ENCODE measurements at places on chromosomes 7 and 10.
A peak's percentile ranks its signal among the peaks of the same experiment; 100 is the strongest.

DNA sequence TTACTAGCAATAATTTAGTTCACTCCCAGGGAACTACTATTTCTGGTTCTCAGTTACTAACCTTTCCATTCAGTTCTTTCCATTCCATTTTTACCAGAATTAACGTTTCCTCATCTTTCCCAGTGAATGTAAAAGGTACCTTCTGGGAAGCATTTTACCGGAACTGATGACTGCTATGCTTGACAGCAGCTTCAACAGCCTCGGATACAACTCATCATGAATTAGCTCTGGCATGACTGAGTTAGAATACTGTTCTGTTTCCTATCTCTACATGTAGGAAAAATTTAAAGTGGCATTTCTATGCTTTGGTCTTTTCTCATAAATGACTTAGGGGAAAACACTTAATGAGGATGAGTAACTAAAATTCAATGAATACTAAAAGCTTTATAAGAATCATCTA lies 18.6 kb downstream of the TAS2R41 start:
- no peak for DNase-seq

DNA sequence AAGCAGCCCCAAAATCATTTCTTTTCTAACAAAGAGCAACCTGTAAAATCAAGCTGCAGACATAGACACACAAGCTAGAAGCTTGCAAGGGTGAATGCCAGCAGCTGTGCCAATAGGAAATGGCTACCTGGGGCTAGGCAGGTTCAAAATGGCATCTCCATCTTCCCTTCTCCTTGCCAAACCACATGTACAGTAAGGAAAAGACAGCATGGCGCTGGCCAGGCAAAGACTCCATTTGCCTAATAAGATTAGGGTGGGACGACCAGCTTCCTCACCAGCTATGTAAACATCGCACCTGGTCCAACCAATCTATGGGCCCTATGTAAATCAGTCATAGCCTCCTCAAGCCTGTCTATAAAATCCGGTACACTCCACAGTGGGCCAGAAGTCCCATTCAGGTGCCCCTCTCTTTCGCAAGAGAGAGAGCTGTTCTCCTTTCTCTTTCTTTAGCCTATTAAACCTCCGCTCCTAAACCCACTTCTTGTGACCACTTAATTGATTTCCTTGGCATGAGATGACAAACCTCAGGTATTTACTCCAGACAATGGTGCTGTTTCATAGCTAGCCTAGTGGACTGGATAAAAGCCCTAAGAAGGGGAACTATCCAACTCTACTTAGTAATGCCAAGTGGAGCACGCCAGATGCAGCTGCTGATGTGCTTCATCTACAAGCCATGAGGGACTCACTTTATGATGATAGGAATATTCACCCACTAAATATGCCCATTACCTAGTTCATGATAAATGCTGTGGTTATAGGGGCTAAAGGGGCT lies 44.1 kb downstream of the HTR7 start:
- DNase-seq, result no peak

- no peak for DNase-seq
Measured at GRCh38 chr7:94237417-94237816, 157.3 kb upstream of the COL1A2 start.

- DNase-seq, result no peak
Measured at GRCh38 chr7:96388620-96389383, 66.9 kb upstream of the SLC25A13 start.

DNA sequence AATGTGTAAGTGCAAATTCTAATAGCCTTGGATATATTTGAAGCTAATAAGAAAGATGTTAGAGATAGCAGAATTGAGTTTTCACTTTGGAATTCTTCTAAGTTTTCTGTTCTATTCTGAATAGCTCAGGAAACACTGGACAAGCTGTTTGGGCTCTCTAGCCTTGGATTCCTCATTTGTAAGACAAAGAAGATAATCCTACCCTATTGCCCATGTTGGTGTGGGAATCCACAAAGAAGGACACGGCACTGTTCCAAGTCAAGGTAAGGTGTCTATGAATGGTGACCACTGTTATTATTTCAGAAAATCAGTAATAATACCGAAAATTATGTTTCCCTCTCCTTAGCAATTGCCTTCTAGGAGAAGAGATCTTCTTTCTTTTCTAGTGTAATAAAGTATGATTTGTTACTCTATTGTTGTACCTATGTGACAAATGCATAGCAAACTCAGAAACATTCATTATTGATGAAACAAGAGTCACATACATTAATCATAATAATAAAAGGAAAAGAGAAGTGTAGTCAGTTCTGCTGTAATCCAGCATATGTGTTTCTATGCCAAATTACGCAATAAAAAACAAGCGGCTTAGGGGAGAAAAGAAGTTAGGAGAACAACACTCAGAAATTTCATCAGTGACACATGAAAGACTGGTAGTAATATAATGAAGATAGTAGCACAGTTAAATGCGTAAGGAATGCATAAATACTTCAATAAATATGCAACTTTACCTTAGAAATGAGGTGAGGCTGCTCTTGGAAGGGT lies 1012.3 kb upstream of the PHF14 start:
- DNase-seq, result no peak

- no peak for DNase-seq
Measured at GRCh38 chr10:31359979-31360378, 41.0 kb downstream of the ZEB1 start.

GRCh38 chr10:26841733-26842317 lies 18.9 kb downstream of the ABI1 start:
- DNase-seq, result no peak

GRCh38 chr7:80097756-80098155 lies 36.9 kb upstream of the GNAI1 start:
- no peak for DNase-seq

DNA sequence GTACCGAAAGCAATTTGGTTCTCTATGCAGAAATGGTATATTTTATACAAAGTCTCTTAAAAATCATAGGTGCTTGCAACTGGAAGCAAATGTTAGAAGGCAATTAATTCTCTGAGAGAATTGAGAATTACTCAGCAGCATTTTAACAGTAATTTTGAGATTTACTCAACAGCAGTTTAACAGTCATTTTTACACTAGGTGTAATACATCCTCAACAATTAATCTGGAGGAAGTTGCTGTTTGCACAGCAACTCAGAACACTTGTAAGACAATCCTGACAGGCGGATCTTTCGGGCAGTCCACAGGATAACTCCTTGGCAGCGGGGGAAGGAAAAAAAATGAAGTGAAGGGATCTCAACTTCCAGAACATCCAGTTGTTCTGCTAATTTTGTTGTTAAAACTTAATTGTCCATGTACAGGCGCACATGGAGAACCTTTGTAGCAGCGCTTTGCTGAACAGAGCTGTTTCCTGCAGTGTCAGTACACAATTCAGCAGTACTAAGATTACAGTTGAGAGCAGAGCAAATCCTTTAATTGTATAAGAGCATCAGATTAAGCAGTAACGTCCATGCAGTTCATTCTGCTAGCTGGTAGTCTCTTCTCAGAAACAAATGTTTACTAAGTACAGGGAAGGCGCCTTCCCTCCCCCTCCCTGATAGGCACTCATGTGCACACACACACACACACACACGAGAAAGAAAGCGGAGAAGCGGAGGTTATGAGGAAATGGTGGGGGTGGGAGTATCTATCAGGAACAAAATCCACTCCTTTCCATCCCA lies 43.8 kb downstream of the ENO4 start:
- DNase-seq, result no peak

GRCh38 chr7:50595491-50596102 lies 30.4 kb upstream of the DDC start:
- no peak for DNase-seq

GRCh38 chr7:25859412-25860274 lies 292.4 kb upstream of the NFE2L3 start:
- no peak for DNase-seq

DNA sequence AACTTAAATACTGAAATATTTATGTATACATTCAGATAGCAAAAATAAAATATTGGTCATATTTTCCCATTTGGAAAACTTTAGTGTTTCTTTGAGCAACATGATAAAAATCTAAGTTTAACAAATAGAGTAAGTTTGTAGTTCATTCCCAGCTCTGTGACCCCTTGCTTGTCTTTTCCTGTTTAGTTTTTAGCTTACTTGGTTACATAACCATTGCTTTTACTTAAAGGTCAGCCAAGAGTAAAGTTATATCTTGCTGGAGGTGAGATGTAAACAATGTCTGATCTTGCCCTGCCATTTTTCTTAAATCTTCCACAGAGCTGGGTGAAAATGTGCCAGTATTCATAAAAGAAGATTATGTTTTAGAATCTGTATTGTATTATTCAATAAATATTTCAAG lies 46.7 kb upstream of the MDFIC start:
- DNase-seq, result no peak

DNA sequence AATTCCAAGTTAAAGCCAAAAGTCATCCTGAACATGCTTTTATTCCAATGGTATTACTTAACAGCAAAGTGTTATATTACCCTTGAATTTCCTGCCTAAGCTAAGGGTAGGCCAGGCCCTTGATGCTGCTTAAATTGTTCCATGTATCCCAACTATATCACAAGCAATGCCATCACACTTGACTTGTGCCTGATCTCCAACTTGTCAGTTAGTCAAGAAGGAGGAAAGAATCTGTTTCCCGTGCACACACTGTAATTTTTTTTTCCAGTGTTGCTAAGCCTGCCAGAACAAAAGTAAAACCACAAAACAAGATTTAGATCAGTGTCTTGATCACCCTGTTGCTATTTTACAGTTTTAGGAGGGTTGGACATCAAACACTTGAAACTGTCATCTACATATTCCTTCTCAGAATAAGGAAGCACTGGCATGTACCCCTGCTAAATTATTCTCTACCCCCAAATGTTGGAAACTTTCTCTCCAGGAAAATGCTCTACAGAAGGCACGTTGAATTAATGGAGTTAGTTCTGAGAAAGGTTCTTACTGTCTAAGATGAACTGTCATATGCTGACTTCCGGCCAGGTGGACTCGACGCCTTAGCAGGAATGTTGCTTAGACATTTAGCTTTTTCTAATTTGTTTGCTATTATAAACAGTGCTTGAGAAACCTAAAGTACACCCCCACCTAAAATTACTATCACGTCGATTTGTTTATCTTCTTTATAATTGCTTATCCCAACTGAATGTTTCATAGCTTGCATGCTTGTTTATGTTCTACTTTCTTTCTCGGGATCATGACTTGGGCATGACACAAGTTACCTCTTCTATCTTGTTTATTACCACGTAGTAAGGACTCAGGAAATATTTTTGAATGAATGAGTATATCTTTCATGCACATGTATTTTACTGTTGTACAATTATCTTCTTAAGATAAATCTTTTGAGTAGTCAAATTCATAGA lies 105.5 kb upstream of the ZNF438 start:
- peak; percentile 46 for DNase-seq

- DNase-seq, result no peak
Measured at GRCh38 chr10:10797513-10797912, 220.2 kb upstream of the CELF2 start.

- DNase-seq, result no peak
Measured at GRCh38 chr7:18653381-18654155, 158.0 kb downstream of the HDAC9 start.

- no peak for DNase-seq
Measured at GRCh38 chr7:110386913-110387312, 704.0 kb upstream of the LRRN3 start.

GRCh38 chr10:34297541-34298345 lies 517.4 kb downstream of the PARD3 start:
- no peak for DNase-seq

- no peak for DNase-seq
Measured at GRCh38 chr10:50369931-50370330, 118.6 kb upstream of the ASAH2 start.

DNA sequence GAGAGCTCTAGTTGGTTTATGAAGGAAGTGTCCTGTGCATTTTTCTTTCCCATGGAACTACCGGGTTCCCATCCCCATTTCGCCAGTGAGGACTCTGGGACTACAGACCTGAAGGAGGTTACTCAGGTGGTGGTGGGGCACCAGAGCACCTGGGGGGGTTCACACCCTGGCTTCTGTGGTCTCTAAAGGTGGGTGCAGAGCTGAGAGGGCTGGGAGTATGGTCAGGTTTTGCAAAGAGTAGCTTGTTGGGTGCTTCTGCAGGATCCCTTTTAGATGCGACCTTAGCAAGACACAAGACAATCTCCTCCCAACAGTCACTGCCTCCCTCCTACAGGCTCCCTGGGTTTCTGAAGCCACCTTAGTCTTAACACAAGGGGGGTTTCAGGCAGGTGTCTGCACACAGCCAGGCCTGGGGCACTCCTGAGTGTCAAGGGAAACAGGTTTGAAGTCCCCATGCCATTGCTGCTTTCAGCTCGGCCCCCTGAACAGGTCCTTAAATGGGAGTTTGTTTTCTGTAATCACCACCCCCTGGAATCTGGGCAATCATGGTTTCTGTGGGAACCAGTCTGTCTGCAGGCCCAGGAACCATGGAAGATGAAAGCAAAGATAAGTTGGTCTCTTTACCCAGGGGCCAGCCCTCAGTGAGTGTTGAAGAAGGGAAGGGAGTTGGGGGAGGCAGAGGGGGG lies 9.9 kb upstream of the CXCL12 start:
- DNase-seq, result no peak

- DNase-seq, result no peak
Measured at GRCh38 chr10:78950656-78951587, 117.8 kb upstream of the ZMIZ1 start.

- DNase-seq, result no peak
Measured at GRCh38 chr7:43015301-43015700, 83.1 kb downstream of the MRPL32 start.

DNA sequence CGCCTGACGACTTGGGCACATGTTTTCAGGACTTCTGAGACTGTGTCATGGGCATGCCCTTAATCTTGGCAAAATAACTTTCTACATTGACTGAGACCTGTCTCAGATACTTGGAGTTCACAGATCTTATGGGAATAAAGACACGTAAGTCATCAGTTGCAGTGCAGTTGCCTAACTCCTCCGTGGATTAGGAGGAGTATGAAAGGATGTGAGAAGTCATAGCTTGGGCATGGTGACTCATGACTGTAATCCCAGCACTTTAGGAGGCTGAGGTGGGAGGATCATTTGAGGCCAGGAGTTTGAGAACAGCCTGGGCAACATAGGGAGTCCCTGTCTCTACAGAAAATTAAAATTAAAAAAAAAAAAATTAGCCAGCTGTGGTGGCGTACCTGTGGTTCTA lies 49.6 kb downstream of the EXOC6 start:
- DNase-seq, result no peak

DNA sequence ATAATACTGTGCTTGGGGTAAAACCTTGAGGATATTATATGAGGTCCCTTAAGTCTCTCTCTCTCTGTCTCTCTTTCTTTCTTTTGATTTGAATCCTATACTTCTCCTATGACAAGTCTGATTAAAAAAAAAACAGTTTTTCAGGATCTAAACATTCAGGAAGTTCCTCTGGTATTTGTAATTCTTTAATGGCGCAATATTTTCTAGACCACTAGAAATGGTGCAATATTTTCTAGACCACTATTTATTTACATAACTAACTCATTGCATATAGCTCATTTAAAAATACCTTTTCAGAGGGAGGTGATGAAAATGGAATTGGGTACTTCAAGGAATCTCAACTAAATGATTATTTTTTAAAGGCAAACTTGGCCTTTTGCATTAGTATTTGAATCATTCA lies 1235.3 kb downstream of the GATA3 start:
- no peak for DNase-seq

DNA sequence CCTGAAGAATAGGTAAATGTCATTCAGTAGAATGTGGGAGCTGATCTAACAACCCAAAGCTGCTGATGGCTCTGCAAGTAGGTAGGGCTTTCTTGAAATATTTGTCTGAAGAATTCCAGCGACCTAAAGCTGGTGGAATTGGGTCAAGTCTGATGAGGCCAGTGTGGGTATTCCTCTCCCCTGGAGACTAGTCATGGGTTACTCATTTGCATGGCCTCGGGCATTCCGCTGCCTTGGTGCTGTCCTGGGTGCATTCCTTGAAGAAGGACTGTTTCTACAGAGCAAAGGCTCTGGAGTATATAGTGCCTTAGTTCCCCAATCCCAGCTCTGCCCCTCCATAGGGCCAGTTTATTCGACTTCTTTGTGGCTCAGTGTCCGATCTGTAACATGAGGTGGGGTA lies 19.2 kb downstream of the PDK4 start:
- no peak for DNase-seq

All from naive thymus-derived CD4-positive, alpha-beta T cell (primary cell).